ENCODE measurements at places on chromosomes 3 and 15.

GRCh38 chr3:39388741-39389248 is 5.6 kb downstream of the SLC25A38 start:
- DNase-seq: no peak

GRCh38 chr15:81215531-81215930 is 18.9 kb downstream of the IL16 start:
- no peak for DNase-seq

DNA sequence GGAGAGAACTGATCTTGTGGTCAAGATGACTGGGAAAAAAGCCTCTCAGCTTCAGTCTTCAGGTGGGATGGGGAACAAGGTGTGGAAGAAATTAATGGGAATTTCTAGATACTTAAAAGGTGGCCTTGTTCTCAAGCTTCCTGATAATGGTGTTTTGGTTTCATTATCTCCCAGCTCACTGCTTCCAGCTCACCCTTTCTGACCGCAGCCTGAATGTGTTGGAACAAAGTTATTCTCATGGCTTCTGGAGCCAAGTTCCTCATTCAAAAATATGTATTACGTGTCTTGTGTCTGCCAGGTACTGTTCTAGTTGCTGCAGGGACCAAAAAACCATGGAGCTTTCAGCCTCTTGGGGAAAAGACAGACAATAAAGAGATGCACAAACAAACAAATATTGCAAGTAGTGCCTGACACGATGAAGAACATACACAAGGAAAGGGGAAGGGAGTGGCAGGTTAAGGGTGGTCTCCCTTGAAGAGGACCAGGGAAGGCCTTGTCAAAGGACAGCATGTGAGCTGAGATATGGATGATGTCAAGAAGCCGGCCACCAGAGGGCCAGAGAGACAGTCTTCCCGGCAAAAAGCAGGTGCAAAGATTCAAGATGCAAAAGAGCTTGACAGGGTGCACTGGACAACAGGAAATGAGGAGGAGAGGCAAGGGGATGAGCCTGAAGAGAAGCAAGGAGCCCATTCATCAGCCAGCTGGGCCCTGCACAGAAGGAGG is 35.5 kb downstream of the ARRDC4 start:
- no peak for DNase-seq

- no peak for DNase-seq
Measured at GRCh38 chr3:112101916-112102315, 15.7 kb downstream of the C3orf52 start.

- DNase-seq: no peak
Measured at GRCh38 chr15:81856001-81856633, 189.7 kb downstream of the MEX3B start.

- no peak for DNase-seq
Measured at GRCh38 chr15:51840692-51841091, 11.2 kb downstream of the TMOD3 start.

GRCh38 chr3:143617050-143617449 is 231.2 kb downstream of the SLC9A9 start:
- DNase-seq: no peak

DNA sequence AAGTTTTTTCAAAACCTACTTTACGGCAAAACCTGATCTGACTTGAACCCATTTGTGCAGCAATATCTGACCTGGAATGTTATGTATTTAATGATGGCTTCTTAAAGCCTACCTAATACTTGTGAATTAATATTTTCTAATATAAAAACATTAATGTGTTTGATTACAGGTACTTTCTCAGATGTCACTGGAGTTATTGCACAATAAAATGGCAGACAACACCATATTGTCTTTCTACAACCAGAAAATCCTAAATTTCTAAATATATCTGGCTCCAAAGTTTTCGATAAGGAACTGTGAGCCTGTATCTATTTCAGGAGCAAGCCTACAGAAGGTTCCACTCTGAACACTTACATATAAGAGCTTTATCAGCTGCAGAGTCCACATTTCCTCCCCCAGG is 184.5 kb downstream of the ATP8B4 start:
- DNase-seq: no peak

DNA sequence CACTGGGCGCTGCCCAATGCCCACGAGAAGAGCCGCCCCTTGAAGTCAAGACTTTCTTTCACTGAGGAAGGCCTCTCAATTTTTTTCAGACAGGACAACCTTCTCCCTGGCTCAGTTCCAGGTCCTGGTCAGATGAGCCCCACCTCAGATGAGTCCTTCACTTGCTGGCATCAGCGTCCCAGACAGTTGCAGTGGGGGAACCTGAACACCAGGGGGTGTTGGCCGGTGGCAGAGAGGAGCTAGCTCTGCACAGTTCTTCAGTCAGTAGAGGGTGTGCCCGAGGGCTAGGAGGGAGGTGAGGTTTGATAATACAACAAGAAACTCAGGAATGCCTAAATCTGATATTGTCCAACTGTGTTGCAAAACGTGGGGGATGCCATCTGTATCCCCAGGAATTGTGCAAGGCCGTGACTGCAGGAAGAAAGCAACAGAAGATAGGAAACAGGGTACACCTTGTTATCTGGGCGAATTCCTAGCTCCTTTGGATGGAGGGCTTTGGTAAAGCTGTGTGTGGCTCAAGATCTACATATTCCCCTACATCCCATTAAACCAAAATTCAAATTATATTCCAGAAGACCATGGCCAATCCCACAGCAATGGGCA is 34.3 kb downstream of the CCR3 start:
- peak; percentile 67 for DNase-seq

DNA sequence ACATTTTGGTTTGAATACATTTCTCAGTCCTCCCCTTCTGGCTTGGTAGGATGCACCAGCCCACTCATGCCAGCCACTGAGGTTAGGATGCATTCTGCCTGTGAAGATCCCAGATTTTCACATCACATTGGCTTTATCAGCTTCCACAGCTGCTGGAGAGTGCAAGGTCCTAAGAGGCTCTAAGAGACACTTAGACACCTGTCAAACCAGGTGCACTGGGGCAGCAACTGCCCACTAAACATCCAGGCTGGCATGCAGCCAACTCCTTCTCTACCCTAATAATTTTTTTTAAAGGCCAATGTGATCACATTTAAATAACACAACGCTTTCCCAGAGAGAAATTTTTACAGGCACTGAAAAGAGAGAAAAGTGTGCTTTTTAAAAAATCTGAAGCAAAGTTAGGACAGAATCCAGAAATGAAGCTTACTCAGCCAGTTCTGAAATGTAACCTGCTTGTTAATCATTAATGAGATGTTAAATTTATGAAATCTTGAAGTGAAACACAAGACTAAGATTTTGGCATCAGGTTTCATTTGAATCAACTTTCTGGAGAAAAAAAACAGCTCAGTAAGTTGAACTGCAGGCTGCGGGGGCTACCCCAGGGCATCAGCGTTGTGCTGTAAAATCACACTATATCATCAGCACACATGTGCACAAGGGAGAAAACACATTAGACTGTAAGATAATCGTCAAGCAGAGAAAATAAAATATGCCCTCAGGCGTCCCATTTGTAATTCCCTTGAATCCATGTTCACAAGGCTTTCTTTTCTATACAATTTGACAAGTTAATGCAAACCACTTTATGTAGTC is 312.9 kb downstream of the ZBBX start:
- no peak for DNase-seq

DNA sequence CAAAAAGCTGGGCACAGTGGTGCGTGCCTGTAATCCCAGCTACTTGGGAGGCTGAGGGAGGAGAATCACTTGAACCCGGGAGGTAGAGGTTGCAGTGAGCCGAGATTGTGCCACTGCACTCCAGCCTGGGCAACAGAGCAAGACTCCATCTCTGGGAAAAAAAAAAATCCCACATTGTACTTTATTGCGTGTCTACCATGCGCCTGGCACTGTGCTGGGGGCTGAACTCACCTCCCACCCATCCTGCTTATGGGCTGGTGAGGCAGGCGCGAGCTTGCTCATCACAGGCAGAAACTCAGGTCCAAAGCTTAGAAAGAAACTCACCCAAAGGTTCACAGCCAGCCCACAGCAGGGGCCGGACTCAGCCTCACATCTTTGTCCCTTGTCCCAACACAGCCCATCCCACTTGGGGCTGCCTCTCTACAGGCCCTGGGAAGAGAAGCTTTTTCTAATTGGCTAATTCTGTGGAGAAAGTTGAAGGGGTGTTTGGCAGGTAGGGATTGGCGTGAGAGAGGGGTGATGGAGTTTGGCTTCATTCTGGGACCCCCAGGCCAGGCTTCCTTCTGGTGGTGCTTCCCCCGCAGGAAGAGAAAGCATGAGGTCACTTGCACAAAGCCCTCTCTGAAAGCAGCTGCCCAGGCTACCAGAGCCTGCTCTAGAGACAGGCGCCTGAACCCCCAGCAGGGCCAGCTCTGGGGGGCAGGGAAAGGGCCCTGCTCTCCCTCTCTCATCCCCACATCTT is 122.6 kb upstream of the SMAD3 start:
- DNase-seq: no peak

- DNase-seq: peak; percentile 88
Measured at GRCh38 chr15:74375303-74375693, 7.9 kb upstream of the CYP11A1 start.

DNA sequence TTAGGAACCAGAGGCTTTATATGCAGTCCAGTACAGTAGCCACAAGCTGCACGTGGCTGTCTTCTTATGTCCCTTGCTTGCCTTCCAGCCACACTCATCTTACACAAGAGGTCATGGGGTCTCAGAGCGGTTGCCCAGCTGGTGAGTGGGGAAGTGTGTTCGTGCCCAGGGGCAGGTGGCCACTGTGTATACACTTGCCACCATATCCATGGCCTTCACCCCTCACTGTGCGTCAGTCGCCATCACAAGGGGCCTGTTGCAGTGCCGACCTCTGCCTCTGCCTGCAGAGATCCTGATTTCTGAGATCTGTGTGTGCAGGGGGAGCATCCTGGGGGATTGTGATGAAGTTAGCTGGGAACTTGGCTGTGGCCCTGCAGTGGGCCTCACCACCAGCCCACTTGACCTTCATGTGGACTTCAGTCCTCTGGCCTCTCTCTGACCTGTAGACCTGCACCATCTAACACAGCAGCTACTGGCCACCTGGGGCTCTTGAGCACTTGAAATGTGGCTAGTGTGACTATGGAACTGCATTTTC is 43.1 kb upstream of the SACM1L start:
- no peak for DNase-seq

DNA sequence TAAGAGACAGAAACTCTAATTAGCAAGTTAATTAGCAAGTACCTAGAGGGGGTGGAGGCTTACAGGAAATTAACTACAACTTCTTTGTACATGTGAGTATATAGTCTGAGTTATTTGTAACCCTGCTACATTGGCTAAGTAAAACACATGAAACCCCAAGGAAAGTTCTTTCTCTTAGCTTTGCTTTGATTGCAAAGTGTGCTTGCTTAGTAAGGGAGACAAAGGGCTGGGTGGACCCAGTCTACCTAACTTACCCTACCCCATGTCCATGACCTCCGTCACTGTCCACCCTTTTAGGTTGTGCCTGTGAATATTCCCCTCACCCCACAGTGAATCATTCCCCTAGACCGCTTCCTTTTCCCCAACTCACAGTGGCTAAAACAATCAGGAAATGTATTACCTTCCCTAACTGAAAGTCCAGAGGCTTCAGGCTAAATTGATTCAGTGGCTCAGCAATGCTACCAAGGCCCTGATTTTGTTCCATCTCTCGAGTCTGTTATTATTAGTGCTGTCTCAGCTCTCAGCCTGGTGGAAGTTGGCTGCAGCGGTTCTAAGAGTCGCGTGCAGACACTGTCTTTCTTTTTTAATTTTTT is 31.1 kb upstream of the RYR3 start:
- no peak for DNase-seq

DNA sequence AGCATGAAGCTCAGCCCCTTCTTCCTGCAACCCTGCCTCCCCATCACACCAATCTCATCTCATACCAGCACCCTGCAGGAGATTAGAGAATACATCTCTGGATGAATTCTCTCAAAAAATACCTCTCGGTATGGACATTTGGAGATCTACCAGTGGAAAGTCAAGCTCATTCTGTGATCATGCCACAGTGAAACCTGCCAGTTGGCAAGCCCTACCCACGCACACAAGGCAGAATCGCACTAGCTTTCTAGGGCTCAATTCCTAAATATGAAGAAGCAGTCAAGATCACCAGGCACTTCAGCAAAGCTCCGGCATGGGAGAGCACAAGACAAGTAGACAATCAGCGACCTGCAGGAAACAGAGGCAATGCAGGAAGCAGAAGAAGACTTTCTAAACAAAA is 221.2 kb downstream of the NTRK3 start:
- DNase-seq: no peak

GRCh38 chr3:114929971-114930732 is 216.9 kb downstream of the ZBTB20 start:
- no peak for DNase-seq

DNA sequence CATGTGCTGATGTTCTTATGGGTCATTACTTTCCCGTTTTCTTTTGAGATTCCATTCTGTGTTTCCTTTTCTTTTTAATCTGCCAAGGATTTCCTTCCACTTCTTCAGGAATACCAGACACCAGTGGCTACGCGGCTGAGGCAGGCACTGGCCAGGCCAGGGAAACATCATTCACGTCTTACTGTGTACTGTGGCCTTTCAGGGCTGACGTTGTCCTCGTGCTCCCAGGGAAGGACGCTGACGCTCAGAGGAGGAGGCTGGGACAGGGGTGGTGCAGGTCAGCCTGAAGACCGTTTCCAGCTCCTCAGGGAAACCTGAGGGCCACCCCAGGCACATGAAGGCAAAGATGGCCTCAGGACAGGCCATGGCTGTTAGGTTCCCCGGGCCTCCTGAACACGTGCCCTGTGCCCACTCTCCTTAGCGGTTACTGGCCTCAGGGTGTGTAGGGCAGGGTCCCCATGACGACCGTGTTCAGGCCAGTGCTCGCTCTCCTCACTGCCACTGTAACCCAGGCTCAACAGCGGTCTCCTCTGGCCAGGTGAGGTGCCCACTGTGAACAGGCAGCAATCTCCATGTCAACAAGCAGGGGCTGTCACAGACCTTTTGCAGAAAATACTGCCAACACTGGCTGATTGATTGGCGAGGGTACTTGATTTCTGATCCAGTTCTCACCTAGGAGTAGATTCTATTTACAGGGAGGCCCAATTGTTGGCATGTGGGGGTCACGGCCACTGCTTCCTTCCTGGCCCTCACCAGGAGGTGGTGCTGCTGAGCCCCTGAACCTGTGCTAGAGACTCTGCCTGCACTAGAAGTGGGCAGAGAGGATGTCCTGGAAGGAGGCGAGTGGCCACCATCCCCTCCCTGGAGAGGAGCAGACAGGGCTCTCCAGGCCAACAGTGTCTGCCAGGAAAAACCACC is 169.5 kb downstream of the ATP10A start:
- peak; percentile 17 for DNase-seq

GRCh38 chr3:17292556-17292955 is 407.8 kb downstream of the PLCL2 start:
- DNase-seq: no peak

DNA sequence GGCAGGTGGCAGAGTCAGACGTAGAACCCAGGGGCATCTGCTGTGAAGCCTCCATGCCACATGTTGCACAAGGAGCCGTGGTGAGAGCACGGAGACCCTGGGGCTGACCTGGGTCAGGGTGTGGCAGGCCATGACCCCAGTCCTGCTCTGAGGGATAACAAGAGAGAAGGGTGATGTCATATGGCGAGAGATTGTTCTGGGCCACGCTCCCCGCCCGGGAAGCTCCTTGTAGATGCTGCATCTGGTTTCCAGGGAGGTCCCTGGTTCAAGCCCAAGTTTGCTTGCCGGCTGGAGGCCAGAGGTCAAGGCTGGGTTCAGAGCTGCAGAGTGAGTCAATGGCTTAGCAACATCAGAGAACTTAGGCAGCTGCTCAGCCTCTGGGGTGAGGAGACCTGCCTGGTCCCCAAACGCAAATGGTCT is 17.3 kb downstream of the FGD5 start:
- DNase-seq: no peak

- no peak for DNase-seq
Measured at GRCh38 chr15:64597477-64597822, 137.1 kb downstream of the ZNF609 start.

GRCh38 chr15:43518197-43518761 is 871 bp downstream of the MAP1A start:
- no peak for DNase-seq
